ENCODE measurements at places on chromosomes 4 and X.

DNA sequence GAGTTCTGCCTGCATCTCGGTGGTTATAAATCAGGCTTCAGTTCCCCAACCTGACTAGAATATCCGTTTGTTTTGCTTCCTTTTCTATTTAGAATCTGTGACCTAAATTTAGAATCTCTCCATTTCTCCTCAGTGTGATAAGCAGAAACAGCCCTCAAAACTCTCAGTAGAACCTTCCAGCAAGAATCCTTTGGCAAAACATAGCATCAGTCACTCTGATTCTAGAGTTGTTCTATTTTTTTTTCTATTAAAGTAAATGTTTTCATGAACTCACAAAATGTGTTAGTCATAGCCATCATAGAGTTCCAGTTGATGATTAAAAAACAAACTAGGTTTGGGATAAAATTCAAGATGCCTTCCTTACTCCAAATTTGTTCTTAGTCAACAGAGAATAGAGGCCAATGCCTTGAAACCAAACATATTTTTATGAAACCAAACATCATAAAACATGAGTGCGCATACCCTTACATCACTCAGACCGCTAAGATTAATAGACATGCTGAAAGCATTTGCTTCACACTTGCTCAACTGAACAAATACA lies 13.2 kb upstream of the C1QTNF7 start:
- H3K36me3 ChIP-seq = no peaks in the 10 kb centered on the region
- H3K4me3 ChIP-seq = no peak overlapping the region
- 0 out of 2 replicates have a peak, but pooled peaks cover 1% of the 10 kb centered on the region for H3K4me1 ChIP-seq
- H3K27ac ChIP-seq = no peak overlapping the region
- DNase-seq = no peak

DNA sequence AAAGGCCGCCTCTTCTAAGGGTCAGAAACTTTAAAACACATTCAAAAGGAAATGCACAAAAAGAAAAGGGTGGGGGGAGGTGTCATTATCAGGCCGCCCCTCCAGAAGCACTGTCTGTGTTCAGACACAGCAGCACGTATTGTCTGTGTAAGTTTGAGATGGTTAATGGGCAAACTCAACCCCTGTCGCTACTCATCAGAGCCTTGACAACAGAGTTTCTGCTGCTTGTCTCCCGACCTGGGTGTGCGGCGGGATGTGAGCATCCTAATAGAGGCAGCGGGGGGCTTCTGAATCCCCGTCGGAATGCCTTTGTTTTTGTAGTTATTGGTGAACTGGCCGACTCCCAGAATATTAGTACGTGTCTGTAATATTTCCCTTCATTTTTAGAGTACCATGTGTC lies 158.9 kb downstream of the DCTD start:
- no peak overlapping the region for H3K4me3 ChIP-seq
- no peaks in the 10 kb centered on the region for H3K27me3 ChIP-seq
- H3K36me3 ChIP-seq = no peaks in the 10 kb centered on the region
- 0 out of 2 replicates have a peak, but pooled peaks cover 2% of the 10 kb centered on the region for H3K4me1 ChIP-seq

GRCh38 chrX:111861605-111862004 lies 14.4 kb upstream of the TRPC5OS start:
- H3K27ac ChIP-seq = no peak overlapping the region
- H3K4me1 ChIP-seq = no peaks in the 10 kb centered on the region
- no peak overlapping the region for H3K4me3 ChIP-seq
- no peaks in the 10 kb centered on the region for H3K27me3 ChIP-seq
- H3K36me3 ChIP-seq = no peaks in the 10 kb centered on the region

- no peak overlapping the region for H3K27ac ChIP-seq
- H3K27me3 ChIP-seq = no peaks in the 10 kb centered on the region
- no peak overlapping the region for H3K4me3 ChIP-seq
- no peaks in the 10 kb centered on the region for H3K36me3 ChIP-seq
- DNase-seq = no peak
- no peaks in the 10 kb centered on the region for H3K4me1 ChIP-seq
Measured at GRCh38 chrX:10239611-10240064, 82.9 kb downstream of the CLCN4 start.

GRCh38 chrX:119466970-119467369 lies 1.3 kb upstream of the SLC25A5 start:
- no peak overlapping the region for H3K27ac ChIP-seq
- H3K4me1 ChIP-seq = no peaks in the 10 kb centered on the region
- no peak for DNase-seq
- H3K4me3 ChIP-seq = no peak overlapping the region
- no peaks in the 10 kb centered on the region for H3K27me3 ChIP-seq

- H3K27ac ChIP-seq = no peak overlapping the region
- no peak for DNase-seq
- H3K27me3 ChIP-seq = no peaks in the 10 kb centered on the region
- H3K36me3 ChIP-seq = no peaks in the 10 kb centered on the region
- no peak overlapping the region for H3K4me3 ChIP-seq
Measured at GRCh38 chr4:172543249-172543648, 625.4 kb upstream of the GALNT7 start.

- no peak for DNase-seq
- no peak overlapping the region for H3K4me3 ChIP-seq
- H3K4me1 ChIP-seq = no peaks in the 10 kb centered on the region
- H3K27me3 ChIP-seq = no peaks in the 10 kb centered on the region
- H3K27ac ChIP-seq = no peak overlapping the region
Measured at GRCh38 chr4:141652161-141652778, 15.9 kb downstream of the IL15 start.

Measured in iPS DF 6.9 (cell line).